ENCODE measurements at places on chromosomes 16 and 17.

GRCh38 chr16:11727796-11728543 is 14.7 kb downstream of the TXNDC11 start:
- no peak for DNase-seq

DNA sequence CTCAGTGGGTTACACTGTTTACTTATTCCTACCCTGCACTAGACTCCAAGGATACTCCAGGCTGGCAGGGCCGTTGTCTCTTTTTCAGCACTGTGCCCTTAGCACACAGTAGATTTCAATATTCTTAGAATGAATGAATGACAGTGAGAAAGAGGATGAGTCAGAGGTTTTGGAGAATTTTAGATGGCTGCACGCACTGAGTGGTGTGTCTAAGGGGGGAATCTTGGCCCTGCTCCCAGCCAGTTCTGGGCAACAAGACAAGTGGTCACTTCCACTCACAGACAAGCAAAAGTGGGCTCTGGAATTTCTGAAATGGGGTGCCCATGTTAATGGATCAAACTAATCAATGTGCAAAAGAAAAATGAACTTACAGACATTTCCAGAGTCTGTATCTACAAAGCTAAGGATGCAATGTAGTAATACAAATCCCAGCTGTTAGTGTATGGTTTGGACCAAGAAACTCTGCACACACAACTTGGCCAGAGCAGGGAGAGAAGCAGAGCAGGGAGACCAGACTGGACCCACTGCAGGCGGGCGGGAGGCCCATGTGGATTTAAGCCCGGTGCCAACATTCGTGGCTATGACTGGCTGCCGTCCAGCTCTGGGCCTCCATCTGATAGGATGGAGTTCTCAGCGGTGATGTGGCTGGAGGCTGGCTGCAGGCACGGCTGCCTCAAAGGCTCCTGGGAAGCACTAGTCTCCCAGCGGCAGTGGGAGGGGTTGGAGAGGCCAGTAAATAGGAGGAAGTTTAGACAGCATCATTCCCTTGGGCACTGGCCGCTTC is 95.6 kb upstream of the CDYL2 start:
- DNase-seq, result no peak

DNA sequence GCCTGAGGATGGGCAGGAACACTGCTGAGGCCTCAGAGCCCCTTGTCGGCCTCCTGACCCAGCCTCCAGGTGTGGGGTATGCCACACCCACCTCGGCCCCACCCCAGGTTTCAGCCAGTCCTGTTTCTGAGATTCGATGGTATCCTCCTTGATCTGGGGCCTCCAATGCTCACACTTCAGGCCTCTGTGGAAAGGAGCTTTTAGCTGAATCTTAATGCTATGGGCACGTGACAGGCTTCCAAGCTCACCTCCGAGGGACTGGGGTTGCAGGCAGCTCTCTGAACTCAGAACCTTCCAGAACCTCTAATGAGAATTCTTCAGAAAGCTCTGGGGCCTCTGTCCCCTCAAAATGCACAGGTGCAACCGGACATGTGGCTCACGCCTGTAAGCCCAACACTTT is 54.8 kb downstream of the SCNN1B start:
- DNase-seq, result no peak

DNA sequence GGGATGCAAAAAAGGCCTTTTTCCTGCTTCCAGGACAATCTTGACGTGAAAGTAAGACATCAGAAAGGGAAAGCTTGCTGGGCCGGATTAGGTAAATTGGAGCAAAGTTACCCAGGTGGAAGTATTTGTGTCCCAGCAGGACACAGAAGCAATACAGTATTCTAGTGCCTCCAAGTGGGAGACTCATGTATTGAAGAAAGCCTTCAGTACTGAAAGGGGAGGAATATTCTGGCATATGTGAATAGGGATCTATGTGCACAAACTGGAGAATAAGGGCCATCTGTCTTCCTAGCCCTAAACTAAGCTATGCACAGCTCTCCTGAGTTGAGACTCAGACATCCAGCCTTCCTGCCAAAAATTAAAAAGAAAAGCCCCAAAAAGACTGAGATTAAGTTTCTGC is 327.3 kb upstream of the CDH8 start:
- no peak for DNase-seq

DNA sequence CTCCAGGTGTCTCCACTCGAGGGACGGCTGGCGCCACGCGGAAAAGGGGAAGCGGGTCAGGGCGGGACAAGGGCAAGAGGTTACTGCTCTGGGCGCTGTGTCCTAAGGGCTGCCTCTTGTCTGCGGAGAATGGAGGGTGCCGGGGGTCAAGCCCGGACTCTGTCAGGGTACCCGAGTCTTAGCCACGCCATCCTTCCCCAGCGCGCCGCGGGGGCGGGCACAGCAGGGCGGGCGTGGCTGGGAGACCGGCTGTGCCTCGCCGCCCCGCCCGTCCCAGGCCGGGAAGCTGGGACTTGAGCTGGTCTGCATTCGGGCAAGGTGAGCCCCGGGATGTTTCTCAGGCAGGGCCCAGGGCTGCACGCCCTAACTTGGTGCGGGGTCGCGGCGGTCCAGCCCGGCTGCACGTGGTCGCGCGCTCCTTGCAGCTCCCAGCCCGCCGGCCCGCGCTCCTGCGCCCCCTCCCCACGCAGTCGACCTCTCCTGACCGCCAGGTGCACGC is 6.2 kb upstream of the ACTG1 start:
- DNase-seq, result peak; percentile 39

- DNase-seq, result no peak
Measured at GRCh38 chr16:53576210-53576609, 73.2 kb upstream of the AKTIP start.

- DNase-seq, result no peak
Measured at GRCh38 chr16:84832488-84833143, 12.8 kb downstream of the CRISPLD2 start.

- no peak for DNase-seq
Measured at GRCh38 chr17:58840820-58841612, 85.4 kb downstream of the PPM1E start.

DNA sequence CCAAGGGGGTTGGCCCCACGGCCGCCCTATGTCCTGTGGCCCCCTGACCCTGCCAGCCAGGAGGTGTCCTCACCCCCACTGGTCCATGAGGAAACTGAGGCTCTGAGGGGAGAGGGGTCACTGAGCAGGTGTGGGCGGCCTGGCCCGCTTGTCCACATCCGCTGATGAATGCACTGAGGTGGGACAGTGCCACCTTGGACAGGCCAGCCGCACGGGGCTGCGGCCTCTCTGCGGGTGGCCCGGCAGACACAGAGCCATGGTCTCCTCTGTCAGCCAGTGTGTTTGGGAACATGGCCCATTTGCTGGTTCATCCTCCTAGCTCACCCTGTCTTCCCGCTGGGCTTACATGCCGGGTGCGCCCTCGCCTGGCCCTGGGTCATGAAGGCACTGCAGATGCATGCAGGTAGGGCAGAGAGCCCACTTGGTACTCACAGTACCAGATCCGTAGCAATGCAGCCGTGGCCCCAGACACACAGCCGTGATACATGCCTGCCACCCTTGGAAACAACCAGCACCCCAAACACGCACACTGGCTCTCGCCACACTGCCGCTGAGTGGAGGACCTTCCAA is 93.9 kb downstream of the ENGASE start:
- no peak for DNase-seq

DNA sequence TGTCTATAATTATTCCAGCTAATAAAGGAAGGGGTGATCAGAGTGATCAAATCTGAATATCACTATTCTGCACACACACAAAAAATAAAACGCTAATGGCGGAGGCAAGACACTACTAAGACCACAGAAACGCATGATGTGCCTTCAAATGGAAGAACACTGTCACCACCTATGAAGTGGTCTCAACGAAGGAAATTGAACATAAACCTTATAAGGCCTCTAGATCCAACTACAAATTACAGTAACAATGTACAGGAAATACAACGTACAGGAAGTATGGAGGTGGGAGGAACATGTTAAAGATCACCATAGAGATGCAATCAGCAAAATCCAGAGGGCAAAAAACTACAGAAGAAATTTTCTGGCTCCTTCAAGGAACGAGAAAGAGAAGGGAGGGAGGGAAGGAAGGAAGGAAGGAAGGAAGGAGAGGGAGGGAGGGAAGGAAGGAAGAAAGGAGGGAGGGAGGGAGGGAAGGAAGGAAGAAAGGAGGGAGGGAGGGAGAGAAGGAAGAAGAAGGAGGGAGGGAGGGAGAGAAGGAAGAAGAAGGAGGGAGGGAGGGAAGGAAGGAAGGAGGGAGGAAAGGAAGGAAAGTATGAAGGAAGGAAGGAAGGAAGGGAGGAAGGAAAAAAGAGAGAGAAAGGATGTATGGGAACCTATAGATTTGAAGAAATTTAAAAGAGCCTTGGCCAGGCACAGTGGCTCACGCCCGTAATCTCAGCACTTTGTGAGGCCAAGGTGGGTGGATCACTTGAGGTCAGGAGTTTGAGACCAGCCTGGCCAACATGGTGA is 3.1 kb upstream of the SGCA start:
- no peak for DNase-seq

DNA sequence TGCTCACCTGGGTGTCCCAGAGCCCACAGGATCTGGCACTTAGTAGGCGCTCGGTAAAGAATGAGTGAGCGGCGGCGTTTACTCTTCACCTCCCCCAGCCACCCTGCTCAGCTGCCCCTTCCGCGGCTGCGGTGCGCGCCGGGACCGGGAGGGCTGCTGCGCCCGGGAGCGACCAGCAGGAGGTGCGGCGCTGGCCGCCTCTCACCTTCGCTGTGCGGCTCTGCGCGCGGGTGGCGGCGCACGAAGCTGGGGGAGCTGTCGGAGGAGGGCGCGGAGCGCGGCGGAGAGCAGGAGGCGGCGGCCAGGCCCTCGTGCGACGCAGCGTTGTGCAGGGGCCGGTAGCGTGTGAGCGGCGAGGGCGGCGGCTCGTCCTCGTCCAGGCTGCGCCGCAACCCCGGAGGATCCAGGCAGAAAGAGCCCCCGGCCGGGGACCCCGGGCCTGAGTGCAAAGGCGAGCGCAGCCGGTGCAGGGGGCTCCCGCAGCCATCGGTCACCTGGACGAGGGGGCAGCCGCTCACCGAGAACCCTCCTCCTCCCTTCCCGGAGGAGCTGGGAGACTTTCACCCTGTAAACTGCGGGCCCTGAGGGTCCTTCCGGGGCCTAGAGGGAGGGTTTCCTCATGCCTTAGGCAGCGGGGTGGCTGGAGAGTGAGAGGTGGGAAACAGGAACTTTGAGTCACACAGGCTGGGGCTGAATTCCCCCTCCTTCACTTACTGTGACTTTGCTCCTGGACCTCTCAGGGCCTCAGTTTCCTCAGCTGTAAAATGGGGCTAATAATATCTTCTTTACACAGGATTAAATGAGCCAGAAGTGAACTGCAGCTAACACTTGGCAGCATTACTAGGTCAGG is 12.5 kb downstream of the SAMD14 start:
- DNase-seq, result peak; percentile 76

DNA sequence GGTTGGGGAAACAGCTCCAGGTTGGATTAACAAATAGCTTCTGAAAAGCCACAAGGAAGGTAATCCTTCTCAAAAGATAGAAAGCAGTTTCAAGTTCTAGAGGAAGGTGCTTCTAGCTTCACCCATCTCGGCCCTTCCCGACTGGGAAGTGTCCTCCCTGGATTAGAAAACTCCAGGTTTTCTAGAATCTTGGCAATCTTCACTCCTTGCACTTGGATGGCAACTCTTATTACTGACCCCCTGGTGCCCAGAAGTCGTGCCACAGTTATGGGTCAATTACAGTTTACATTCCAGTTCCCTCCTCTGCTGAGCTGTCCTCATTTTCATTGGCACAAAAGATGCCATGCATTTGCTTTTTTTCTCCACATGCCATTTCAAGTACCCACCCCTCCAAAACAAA is 65.6 kb downstream of the SMG6 start:
- no peak for DNase-seq

GRCh38 chr16:10225653-10226052 is 43.4 kb upstream of the GRIN2A start:
- no peak for DNase-seq

- no peak for DNase-seq
Measured at GRCh38 chr16:50444526-50444925, 75.7 kb upstream of the BRD7 start.

GRCh38 chr16:85461814-85462713 is 151.1 kb upstream of the GSE1 start:
- DNase-seq, result peak; percentile 13

GRCh38 chr16:87463722-87464690 is 28.8 kb downstream of the ZCCHC14 start:
- DNase-seq, result peak; percentile 74

GRCh38 chr17:32341857-32342602 is at the start of gene C17orf75:
C17orf75 (minus strand) TSS chr17:32342173; CDS start chr17:32342139, 34 bp downstream.
- peak; percentile 87 for DNase-seq

GRCh38 chr17:75542728-75543336 is 17.3 kb downstream of the LLGL2 start:
- DNase-seq, result no peak

- no peak for DNase-seq
Measured at GRCh38 chr17:34582185-34582900, 3.0 kb downstream of the TMEM132E start.

DNA sequence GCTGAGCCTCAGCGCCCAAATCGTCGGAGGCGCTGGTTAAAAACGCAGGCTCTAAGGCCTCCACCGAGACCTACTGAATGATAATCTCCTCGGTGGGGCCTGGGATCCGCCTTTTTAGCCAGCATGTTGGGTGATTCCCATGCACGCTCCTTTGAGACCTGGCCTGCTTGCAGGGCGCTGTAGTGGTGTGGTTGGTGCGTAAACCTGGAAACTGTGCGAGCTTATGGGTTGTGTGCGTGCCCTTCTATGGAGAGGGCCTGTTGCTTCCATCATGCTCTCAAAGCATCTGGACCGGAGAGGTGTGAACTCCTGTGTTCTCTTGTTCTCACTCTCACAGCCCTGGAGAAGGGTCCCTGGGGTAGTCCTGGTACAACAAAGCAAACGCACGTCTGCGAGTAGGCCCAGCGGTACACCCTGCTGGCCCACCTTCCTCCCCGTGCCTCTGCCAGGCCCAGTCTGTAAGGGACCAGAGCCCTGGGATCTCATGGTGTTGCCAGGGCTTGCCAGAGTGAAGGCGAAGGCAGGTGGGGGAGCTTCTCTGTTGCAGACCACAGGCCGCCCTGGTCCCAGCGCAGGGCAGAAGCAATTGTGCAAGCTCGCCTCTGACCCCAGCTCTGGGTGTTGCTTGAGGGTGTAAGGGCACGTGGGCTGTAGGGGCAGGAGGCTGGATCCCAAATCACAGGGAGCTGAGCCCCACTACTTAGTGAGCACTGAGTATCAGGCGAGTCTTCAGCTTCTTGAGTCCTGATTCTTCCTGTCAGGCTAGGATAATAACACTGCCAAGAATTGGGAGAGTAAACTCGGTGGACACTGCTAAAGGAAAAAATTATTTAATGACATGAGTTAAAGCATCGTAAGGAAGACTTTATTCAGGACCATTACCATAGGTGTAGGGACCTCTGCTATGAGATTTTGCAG is 879 bp upstream of the LRRC75A start:
- no peak for DNase-seq

GRCh38 chr17:48754500-48755261 is 26.1 kb upstream of the HOXB13 start:
- no peak for DNase-seq

DNA sequence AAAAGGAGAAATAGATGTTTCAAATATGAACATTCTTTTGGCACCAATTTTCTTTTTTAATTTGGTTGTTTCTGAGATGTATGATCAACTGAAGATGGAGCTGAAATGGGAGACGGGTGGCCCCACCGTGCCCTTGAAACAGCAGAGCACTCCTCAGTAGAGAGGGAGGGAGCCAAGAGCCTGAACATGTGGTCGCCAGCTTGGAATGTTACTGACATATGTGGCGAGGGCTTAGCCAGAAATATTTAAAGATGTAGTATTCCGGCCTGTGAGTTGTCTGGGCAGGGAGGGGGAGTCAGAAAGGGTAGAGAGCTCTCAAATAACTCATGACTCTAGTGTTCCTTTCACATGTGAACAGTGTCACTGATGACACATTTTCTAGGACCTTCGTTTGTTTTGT is 13.3 kb upstream of the MRC2 start:
- no peak for DNase-seq

All from activated CD4-positive, alpha-beta memory T cell treated with anti-CD3 and anti-CD28 coated beads for 36 hours (primary cell).